ENCODE measurements at places on chromosomes 5 and 9.

DNA sequence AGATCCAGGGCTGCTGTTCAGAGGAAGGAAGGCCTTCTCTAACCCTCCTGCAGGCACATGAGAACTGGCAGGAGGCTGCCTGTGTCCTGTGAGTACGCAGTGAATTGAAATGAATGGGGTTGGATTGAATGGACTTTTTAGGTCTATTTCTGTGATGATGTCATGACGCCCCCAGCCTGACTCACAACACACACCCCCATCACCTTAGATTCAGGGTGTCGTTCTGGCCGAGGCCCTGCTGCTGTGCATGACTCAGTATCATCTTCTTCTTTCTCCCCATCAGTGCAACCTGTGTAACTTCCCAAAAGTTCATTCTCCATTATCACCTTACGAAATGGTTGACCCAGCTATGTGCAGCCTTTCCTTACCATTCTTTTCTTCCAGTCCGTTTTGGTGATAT is 5.4 kb downstream of the PCAT7 start:
- DNase-seq: no peak

DNA sequence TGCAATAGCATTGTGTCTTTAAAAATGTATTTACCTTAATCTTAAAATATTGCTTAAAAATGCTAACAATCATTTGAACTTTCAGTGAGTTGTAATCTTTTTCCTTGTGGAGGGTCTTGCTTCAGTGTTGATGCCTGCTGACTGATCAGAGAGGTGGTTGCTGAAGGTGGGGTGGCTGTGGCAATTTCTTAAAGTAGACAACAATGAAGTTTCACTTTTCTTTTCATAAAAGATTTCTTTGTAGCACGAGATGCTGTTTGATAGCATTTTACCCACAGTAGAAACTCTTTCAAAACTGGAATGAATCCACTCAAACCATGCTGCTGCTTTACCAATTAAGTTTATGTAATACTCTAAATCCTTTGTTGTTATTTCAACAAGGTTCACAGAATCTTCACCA is 50.8 kb downstream of the NR3C1 start:
- no peak for DNase-seq

- no peak for DNase-seq
These were observed 27.2 kb upstream of the SMU1 start for GRCh38 chr9:33103501-33104281.

GRCh38 chr9:882416-882924 is 41.0 kb downstream of the DMRT1 start:
- no peak for DNase-seq

DNA sequence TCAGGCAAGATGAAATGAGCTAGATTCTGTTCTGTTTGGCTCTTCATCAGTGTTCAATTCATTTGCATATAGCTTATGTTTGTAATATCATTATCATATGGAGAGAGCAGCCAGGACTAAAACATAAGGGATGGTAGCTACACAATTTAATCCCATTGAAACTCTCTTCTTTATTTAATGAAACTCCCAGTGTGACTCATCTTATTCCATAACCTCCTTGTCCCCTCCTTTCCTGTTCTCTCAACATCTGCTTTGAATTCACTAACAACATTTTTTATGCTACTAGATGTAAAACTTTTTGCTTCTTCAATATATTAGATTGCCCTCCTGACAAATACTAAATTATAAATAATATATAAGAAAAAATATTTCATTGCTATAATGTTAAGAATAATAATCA is 1823.4 kb downstream of the MAT2B start:
- no peak for DNase-seq

GRCh38 chr9:98536542-98537173 is 172.1 kb downstream of the GABBR2 start:
- peak; percentile 14 for DNase-seq

DNA sequence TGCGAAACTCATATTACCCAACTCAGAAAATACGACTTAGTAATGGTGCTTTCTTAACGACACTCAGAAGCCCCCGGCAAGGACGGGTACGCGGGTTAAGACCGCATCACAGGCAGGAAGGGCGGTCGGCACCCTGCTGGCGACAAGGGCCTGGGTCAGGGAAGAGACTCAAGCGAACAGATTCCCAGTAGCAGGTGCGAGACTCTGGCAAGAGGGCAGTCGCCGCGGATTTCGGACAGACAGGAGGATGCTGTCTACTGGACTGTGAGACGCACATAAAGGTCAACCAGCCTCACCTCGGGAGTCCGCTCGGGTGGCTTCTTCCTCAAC is 398 bp downstream of the RAPGEF6 start:
- DNase-seq: peak; percentile 37

DNA sequence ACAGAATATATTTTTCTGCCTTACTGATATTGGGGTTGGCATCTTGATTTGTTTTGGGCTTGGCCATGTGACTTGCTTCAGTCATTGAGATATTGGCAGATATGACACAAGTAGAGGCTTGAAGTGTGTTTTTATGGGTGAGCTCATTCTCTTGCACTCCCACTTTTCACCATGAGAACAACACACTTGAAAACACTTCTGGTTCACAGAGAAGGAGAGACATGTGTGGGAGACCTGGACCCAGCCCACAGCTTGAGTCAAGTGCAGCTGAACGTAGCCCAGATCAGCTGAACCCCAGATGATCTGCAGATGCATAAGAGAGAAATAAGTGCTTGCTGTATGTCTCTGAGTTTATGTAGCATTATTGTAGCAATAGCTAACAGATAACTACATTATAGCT is 155.4 kb downstream of the SEMA6A start:
- no peak for DNase-seq

GRCh38 chr9:26341545-26341944 is 551.1 kb downstream of the CAAP1 start:
- no peak for DNase-seq

- no peak for DNase-seq
These were observed 139.2 kb upstream of the SMARCA2 start for GRCh38 chr9:1875921-1876448.

Measured in NCI-H345 (cell line).